B cell (primary cell): ENCODE measurements at places on chromosomes 1 and 21. TPM values are rescaled to one million over a fixed set of nuclear protein-coding genes. Genes with fewer than 3 reads are reported as not detected.

- DNase-seq, result no peak
Observed at GRCh38 chr1:33848205-33848937, 15.5 kb upstream of the HMGB4 start.

- no peak for DNase-seq
Observed at GRCh38 chr1:47382399-47382983, 33.6 kb upstream of the FOXE3 start.

DNA sequence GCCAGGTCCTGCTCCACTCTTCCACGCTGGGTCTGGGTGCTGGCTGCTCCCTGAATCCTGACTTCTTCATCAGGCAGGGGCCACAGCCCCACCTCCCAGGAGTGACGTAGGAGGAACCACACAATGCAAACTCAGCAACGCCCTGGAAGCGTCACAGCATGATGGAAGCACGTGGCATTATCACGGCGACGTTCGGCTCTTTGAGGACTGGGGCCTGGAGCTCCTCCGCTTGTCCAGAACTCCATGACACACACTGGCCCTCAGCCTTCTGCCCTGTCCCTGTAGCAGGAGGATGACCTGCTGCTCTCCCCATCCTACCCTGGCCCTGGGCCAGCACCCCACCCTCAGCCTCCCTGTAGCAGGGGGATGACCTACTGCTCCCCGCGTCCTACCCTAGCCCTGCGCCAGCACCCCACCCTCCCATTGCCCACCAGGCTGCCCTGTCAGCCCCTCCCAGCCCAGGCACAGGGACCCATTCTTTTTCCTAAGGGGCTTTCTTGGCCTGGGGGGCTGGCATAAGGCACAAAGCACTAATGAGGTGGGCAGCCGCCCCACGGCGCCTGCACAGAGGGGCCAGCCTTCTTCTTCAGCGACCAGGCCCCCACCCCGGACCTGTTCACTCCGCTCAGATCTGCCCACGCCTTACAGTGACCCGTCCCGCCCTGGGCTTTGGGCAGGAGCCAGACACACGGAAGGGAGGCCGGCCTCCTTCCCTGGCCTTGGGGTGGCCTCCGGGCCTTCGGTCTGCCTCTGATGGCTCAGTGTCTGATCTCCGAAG, 65.7 kb downstream of the DHRS3 start:
- DNase-seq, result no peak

DNA sequence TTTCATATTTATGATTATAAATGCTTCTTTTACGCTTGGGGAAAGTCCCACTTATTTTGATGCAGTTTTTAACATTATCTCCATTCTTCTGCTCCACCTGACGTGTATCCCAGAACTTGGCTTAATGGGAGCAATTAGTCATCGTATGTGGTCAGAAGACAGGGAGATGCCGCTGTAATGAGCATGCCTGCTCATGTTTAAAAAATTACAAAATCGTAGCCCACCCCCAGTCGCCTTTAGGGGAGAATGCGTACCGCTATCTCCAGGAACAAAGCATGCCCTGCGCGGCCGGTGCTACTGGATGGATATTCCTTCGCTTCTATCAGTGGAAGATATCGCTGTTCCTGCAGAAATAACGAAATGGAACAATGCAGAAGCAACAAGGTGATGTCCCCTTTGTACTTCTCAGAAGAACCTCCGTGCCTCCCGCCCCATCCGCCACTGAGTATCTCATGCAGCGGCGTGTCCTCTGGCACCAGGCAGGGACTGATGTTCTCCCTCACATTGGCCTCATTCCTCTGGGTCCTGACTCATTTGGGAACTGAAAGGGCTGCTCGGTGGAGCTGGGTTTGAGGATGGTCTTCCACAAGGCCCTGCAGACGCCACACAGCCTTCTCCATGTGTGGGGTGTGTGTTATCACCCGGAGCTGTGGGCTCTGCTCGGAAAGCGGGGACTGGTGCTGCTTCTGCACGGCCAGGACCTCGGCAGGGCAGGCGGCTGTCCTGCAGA, 116.3 kb upstream of the COL6A1 start:
- DNase-seq, result no peak

GRCh38 chr1:100075773-100076172, 57.0 kb downstream of the SASS6 start:
- DNase-seq, result no peak

DNA sequence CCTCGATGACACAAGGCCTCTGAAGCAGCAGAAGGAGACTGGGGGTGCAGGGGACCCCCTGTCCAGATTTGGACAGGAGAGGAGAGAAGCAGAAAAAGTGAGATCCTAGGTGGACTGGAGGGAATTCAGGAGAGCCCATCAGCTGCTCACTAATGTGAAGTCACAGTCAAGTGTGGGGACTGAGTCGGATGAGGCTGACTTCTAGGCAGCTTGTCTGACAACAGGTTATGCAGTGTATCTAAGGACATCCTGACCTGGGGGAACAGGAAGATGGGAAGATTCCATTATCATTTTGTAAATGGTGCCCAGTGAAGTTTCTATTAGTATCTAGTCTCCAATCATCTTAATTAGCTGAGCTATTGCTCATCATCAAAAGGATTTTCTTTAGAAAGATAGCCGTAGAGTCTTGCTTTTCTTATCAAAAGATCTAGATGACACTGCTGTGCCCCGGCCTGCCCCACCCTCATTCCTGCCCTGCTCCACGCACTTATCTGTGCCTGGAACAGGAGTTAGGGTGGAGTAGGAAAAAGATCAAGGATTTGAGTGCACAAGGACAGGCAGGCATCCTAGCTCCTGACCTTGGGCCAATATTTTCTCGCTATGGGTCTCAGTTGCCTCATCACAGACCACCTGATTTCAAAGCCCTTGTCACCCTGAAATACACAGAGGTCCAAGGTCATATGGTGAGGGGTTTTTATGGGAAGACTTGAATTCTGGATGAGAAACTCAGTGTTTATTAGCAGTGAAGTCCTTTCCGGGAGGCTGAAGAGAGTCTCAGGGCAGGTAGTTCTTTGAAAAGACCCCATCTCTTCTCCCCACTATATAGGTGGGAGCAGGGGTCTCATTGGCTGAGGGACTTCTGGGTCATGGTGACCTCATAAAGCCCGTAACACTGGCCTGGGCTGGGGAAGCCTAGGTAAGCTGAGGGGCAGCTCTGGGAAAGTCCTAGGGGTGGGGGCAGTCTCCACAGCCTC, at the start of gene MROH7:
MROH7 (plus strand) TSS at position 924 of the 974 bp plus-strand sequence. CDS start 11,141 bp downstream, outside the sequence.
- DNase-seq, result no peak

- DNase-seq, result no peak
Observed at GRCh38 chr1:33005838-33006421, 30.8 kb downstream of the AK2 start.

- DNase-seq, result no peak
Observed at GRCh38 chr1:78387871-78388270, 102.9 kb upstream of the PTGFR start.

- DNase-seq, result no peak
Observed at GRCh38 chr21:35633501-35633900, 426.8 kb downstream of the SETD4 start.

CFAP107 gene
- not detected in 2 replicates for total RNA-seq

GREM2 gene
- not detected in 2 replicates for total RNA-seq
